ENCODE measurements at places on chromosomes 1 and 21.

GRCh38 chr1:89821322-89822108 is 683 bp downstream of the LRRC8D start:
- peak; percentile 62 for DNase-seq

DNA sequence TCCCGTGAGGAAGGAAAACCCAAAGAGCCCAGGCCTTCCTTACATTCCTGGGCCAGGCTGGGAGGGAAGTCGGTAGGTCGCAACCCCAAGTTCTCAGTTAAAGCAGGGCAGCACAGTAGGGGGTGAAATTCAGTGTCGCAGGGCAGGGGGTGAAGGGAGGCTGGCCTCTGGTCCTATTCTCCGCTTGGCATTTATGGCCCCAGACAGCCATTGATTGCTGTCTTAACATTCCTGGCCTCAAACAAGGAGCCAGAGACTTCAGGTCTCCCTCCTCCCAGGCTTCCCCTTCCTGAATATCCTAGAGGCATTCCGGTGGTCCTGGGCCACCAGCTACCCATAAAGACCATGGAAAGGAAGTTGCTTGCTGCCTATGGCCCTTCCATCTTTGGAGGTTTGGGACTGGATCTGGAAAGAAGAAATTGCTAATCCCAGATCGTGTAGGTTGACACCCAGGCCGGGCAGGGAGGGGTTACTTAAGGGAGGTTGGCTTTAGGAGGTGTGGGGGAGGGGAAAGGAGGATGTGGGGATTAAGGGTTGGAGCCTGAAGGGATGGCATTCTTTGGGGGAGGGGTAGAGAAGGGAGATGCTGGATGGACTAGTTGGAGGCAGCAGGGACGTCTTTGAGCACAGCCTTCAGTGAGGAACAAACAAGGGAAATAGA is 1.7 kb downstream of the LIN28A start:
- DNase-seq, result no peak

GRCh38 chr1:109255678-109256077 is 6.3 kb downstream of the CELSR2 start:
- DNase-seq, result no peak

DNA sequence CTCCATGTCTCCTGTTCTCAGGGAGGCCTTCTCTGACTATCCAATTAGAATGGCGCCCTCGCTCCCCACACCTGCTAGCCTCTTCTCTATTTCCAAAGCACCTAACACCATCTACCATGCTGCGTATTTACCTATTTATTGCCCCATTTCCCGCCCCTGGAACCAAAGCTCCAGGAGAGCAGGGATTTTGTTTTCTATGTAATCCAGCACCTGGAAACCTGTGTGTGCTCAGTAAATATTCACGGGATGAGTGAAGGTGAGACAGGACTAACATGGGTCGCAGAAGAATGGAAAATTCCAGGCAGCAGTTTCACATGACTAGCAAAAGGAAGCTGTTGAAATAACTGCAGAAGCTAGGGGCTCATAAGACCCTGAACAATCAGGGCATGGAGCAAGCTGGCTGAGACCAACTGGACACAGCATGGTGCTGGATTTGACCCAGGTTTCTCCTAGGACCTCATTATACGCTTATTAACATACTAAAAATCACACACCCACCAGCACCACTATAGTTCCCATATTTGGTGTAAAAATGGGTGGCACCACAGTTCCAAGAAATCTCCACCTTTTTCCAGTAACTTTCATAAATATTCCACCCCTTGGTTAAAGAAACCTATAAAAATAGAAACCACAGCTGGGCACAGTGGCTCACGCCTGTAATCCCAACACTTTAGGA is 15.1 kb upstream of the TENT5B start:
- no peak for DNase-seq

- no peak for DNase-seq
Observed at GRCh38 chr21:41887667-41888066, 8.5 kb upstream of the PRDM15 start.

- no peak for DNase-seq
Observed at GRCh38 chr1:168801032-168801745, 72.2 kb upstream of the DPT start.
